ENCODE measurements at places on chromosomes 7 and 10.
A peak's percentile ranks its signal among the peaks of the same experiment; 100 is the strongest.

DNA sequence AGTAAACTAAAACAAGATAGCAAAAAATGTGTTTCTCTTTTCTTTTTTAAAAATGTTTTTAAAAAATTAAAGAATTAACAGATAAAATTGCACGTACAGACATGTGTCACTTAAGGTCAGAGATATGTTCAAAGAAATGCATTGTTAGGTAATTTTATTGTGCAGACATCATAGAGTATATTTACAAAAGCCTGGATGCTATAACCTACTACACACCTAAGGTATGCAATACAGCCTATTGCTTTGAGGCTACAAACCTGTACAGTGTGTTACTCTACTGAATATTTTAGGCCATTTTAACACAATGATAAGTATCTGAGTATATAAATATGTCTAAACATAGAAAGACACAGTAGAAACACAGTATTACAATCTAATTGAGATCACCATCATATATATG is 253.1 kb downstream of the PRKG1 start:
- DNase-seq = no peak

GRCh38 chr10:77850620-77851231 is 75.8 kb downstream of the DLG5 start:
- no peak for DNase-seq

GRCh38 chr10:23994459-23995046 is 214.4 kb upstream of the KIAA1217 start:
- DNase-seq = no peak

DNA sequence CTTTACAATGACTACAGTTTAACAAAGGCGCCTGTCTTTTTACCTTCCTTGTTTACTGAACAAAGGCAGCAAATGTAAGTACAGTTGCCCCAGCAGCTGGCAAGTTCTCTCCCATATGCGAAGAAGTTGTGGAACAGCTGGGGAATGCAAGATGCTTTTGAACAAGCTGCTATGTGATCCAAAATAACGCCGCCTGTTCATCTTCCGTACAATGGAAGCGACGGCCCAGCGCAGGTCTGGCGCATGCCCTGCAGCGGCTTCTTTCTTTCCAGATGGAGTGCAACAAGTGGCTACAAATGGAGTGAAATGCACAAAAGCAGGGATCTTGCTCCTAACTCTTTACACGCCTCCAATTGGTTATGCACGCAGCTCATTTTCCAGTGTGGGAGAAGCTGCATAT is 97.0 kb upstream of the SVIL start:
- no peak for DNase-seq

- DNase-seq = no peak
These were observed 669.1 kb upstream of the NRP1 start for GRCh38 chr10:34003561-34003960.

- DNase-seq = no peak
These were observed 37.6 kb downstream of the ALOX5 start for GRCh38 chr10:45411607-45411940.

- DNase-seq = no peak
These were observed 736.6 kb downstream of the MAGI2 start for GRCh38 chr7:78716876-78717275.

- no peak for DNase-seq
These were observed 264.2 kb downstream of the GLI3 start for GRCh38 chr7:41972776-41973175.

DNA sequence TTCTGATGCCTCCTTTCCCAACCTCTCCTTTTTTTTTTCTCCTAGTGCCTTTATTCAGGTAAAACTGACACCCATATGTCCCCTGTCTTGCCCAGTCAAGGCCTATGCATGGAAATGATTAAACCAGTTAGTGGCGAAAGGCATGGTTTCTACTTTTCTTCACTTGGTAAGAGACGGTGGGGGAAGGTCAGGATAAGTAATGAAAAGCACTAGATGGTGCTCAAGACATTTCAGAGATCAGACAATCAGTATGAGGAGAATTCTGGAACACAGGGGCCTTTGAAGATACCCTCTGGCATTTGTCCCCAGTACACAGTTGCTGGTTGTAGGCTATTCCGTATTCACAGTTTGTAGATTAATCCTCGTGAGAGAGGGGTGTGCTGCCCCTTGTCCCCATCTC is 121.2 kb downstream of the RTKN2 start:
- DNase-seq = no peak

- no peak for DNase-seq
These were observed 454.5 kb upstream of the FZD8 start for GRCh38 chr10:36096576-36096975.

DNA sequence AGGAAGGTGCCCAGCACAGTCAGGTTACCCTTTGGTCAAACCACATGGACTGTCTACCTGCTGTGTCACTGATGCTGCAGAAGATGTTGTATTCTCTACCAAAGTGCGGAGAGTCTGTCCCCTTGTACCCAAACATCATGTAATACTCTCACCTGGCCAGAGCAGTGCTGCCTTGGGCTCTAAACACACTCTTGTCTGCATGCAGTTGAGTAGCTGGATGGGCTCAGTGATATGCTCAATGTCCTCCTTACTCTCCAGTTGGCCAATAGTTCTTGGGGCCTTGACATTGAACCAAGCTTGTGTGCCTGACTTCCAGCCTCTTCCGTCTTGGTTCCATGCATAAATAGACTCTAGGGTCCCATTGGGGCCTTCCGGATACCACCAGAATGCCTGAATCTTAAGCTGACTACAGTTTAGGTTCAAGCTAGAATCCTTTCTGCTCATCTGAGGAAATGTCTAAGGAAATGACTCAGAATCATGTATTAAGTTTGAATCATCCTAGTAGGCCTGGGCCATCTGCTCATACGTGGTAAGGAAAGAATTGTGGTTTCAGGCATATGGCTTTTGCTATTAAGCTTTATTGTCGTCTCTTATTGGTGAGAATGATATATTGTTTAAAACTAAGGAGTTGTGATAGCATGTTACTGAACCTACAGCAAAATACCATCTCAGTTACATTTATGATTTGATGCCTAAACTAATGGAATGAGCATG is 118.0 kb downstream of the OTUD1 start:
- no peak for DNase-seq

- DNase-seq = no peak
These were observed 625 bp downstream of the GIMAP2 start for GRCh38 chr7:150686030-150686631.

DNA sequence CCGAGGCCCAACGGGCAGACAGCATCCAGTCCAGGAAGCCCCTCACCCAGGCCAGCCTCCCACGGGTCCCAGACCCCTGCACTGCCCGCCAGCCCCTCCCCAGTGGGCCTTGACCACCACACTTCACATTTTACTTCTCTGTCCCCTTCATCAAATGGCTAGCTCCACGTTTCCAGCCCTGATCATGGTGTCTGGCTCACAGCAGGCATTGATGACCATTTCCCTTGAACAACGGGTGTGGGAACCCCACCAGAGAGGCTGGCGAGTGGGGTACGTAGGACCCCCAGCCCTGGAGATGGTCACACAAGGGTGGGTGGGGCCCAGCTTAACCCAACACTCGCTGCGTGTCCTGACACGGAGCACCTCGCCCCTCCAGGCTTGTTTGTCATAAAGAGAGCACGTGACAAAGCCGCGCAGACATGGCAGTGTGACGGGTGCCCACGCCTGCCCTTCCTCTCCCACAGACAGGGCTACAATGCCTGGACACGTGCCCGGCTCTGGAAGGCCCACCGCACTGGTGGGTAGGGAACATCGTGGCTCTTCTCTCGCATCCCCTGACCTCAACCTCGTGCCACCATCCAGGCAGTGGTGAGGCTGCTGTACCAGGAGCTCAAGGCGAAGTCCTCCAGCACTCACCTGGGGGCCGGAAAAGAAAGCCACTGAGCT is 267.7 kb downstream of the MAD1L1 start:
- DNase-seq = no peak

GRCh38 chr7:69764147-69764546 is 165.9 kb downstream of the AUTS2 start:
- DNase-seq = no peak

DNA sequence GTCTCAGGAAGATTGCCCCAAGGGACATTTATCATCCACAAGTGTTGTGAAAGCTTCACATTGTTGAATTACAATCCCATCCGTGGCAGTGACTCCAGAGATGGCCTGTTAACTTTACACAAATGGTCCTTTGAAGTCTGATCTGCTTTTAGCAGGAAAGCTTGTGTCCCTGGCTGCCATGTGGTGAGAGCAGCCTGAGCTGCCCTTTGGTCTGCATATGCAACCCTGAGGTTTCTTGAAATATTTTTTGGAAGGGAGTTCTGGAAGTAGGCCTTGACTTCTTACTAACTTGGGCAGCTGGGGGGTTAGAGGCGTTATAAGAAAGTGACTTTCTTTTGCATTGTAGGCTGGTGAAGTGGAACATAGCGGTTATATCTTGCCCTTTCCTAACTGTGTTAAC is 41.3 kb upstream of the FAM180A start:
- no peak for DNase-seq

DNA sequence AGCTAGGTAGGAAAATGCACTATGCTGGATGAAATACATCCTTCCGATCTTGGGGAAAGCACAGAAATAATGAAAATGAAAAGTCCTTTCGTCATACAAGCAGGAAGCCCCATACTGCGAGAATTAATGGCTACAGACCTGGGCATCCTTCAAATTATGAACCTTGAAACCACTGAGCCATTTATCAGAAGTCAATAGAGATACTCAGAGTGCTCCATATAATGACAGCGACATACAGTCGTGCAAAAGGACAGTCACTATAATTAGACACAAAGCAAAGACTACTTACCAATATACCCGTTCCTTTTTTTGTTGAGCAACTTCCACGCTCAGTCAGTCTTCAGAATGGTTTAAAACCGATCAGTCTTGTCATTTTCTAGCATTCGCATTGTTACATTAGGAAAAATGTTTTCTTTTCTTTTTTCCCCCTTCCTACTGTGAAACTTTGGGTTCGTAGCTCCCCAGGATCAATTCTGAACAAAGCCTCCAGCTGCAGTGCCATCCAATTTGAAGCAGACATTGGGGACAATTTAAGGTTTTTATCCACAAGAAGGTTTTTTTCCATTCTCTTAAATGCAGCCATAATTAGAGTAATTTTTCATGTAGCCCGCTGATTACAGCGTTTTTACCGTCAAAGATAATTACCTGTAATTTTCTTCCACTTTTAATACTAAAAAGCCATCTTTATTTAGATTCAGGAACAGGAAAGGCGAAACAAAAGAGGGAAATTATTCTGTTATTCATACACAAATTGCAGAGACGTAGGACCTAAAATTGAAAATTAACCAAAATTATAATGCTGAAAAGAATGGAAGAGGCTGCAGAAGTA is 6.4 kb downstream of the DLX6 start:
- no peak for DNase-seq

GRCh38 chr7:108380517-108380916 is 75.7 kb downstream of the NRCAM start:
- DNase-seq = no peak

DNA sequence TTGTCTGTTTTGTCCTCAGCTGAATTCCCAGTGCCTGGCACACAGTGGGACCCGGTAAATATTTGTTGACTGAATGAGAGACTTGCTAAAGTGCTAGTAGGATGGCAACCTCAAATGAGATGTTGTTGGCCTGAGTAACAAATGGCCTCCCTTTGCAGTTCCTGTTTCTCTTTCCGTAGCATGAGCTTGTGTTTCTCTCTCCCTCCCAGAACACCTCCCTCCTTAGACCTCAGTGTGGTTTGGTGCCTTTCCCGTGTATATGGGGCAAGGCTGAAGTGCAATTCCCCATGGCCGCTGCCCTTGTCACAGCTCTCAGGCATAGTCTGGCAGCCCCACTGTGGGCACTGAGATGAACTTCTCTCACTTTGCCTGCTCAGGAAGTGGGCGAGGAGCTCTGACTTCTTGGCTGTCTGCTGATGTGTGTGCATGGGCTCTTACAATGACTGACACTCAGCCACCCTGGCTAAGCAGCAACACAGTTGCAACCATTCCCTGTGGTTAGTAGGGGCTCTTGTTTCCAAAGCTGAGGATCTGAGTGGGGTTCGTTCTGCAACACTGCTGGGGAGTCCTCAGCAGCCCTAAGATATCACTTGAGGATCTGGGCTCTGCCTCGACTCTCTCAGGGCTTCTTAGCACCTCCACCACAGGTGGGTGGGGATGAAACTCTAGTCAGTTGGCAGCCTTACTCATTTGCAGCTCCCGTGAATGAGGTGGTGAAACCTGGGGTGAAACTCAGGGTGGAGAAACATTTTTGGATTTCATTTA is 136.1 kb downstream of the ICA1 start:
- peak; percentile 78 for DNase-seq

DNA sequence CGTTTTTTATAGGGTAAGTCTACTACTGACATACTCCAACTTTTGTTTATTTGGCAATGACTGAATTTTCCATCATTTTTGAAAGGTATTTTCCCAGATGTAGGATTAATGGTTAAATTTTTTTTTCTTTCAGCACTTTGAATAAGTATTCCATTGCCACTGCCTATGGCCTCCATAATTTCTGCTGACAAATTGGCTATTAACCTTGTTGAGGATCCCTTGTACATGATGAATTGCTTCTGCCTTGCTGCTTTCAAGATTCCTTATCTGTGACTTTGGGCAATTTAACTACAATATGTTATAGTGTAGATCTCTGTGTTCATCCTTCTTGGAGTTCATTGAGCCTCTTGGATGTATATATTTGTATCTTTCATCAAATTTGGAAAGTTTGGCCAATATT is 21.6 kb upstream of the VWDE start:
- DNase-seq = no peak

- DNase-seq = no peak
These were observed 8.5 kb upstream of the CHCHD1 start for GRCh38 chr10:73773152-73773879.

DNA sequence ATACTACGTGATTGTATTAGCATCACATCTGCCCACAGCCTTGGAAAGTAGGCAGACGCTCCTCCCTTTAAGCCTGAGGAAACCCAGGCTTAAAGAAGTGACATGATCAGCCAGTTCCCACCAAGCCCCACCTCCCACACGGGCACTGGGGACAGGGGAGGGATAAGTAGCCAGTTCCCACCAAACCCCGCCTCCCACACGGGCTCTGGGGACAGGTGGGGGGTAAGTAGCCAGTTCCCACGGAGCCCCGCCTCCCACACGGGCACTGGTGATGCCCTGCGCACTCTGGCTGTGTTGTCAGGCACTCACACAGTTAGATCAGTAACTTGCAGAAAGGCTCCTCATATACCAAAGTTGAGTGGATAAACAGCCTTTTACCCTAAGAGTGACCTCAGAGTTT is 606.8 kb downstream of the PTPRN2 start:
- no peak for DNase-seq

- DNase-seq = no peak
These were observed 561.5 kb downstream of the DNAJB6 start for GRCh38 chr7:157898261-157898660.

Data from activated CD4-positive, alpha-beta T cell treated with anti-CD3 and anti-CD28 coated beads, Interleukin-2, amount 50 U/mL, for 24 hours (primary cell).